ENCODE measurements at places on chromosomes 11 and 22.

- DNase-seq, result no peak
These were observed 68.5 kb upstream of the ARFGAP3 start for GRCh38 chr22:42925598-42925997.

- DNase-seq, result no peak
These were observed 2.9 kb downstream of the APOC3 start for GRCh38 chr11:116832350-116833290.

GRCh38 chr11:48354013-48354412 lies 12.3 kb downstream of the OR4C5 start:
- DNase-seq, result no peak

- no peak for DNase-seq
These were observed 4.2 kb downstream of the IL17REL start for GRCh38 chr22:50008151-50009040.

- no peak for DNase-seq
These were observed 17.3 kb upstream of the LMO2 start for GRCh38 chr11:33909150-33909549.

GRCh38 chr11:75548595-75549272 lies 13.3 kb upstream of the SERPINH1 start:
- DNase-seq, result no peak

DNA sequence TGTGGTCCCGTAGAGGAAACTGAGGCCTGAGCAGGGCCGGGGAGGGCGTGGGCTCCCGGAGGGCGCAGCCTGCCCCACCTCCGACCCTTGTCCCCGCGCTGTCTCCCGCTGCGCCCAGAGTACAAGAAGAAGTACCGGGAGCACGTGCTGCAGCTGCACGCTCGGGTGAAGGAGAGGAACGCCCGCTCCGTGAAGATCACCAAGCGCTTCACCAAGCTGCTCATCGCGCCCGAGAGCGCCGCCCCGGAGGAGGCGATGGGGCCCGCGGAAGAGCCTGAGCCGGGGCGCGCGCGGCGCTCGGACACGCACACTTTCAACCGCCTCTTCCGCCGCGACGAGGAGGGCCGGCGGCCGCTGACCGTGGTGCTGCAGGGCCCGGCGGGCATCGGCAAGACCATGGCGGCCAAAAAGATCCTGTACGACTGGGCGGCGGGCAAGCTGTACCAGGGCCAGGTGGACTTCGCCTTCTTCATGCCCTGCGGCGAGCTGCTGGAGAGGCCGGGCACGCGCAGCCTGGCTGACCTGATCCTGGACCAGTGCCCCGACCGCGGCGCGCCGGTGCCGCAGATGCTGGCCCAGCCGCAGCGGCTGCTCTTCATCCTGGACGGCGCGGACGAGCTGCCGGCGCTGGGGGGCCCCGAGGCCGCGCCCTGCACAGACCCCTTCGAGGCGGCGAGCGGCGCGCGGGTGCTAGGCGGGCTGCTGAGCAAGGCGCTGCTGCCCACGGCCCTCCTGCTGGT lies 1.9 kb downstream of the NLRP6 start:
- no peak for DNase-seq

GRCh38 chr22:49966774-49967705 lies 6.5 kb downstream of the PIM3 start:
- no peak for DNase-seq

DNA sequence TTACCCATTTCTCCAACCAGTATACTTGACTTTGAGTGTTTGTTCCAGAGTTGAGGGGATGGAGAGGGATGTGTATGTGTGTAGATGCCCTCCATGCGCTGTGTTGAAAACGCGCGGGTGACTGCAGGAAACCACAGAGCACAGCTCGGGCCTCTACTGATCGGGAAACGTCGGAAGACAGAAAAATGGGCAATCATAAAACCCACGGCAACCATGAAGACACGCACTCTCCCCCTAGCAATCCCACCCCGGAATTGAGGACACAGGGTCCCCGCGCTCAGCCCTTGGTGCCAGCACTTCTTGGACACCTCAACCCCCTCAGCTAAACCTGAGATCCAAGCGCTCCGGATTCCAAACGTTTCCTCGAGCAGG lies 251 bp upstream of the UQCC3 start:
- DNase-seq, result peak; percentile 7

DNA sequence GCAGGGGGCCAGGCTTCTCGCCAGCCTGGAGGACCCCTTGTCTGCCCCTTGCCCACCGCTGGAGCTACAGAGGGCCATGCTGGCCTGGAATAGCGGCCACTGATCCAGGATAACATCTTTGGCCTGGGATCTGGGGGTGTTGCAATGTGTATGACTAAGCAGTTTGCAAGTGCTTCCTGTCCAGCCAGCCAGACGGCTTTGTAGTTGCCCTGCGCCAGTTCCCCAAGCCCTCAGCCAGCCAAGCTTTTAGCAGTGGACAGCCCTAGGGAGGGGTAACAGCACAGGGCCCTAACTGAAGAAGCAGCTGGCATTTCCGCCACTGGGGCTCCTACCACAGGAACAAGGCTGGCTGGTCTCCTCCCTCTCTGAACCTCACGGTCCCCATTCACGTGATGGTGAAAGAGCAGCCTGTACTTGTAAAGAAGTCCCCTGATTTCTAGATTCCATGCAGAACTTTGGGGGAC lies 32.1 kb downstream of the UQCR10 start:
- peak; percentile 79 for DNase-seq

- no peak for DNase-seq
These were observed 164.0 kb upstream of the UBASH3B start for GRCh38 chr11:122491509-122491908.

DNA sequence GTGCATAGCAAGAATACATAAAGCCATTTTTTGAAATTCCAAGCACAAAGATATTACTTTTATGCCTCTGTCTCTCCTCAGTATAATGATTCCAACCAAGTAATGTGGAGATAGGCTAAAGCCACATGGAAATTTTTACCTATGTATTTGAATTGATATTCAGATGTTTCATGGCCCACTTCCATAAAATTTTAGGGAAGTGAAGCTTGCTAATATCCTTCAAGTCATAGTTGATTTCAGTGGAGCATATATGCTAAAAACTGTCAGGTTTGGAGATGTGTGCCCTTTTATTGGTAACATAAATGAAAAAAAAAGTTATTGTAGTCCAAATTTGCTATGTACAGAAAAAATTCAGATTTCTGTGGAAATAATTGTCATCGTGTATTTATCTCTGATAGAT lies 12.3 kb downstream of the MS4A4E start:
- DNase-seq, result no peak

DNA sequence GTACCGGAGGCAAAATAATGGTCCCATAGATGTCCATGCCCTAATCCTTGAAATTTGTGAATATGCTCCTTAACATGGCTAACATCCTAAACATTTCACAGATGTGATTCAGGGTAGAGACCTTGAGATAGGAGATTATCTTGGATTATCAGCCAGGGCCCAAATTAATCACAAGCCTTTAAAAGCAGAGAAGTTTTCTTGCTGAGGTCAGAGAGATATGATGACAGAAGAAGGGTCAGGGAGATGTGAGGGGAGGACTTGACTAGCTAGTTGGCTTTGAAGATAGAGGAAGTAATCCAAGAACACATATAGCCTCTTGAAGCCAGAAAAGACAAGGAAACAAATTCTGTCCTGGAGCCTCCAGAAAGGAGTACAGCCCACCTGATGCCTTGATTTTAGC lies 19.1 kb upstream of the FDX1 start:
- no peak for DNase-seq

- no peak for DNase-seq
These were observed 65.2 kb upstream of the PHOX2A start for GRCh38 chr11:72309074-72309598.

DNA sequence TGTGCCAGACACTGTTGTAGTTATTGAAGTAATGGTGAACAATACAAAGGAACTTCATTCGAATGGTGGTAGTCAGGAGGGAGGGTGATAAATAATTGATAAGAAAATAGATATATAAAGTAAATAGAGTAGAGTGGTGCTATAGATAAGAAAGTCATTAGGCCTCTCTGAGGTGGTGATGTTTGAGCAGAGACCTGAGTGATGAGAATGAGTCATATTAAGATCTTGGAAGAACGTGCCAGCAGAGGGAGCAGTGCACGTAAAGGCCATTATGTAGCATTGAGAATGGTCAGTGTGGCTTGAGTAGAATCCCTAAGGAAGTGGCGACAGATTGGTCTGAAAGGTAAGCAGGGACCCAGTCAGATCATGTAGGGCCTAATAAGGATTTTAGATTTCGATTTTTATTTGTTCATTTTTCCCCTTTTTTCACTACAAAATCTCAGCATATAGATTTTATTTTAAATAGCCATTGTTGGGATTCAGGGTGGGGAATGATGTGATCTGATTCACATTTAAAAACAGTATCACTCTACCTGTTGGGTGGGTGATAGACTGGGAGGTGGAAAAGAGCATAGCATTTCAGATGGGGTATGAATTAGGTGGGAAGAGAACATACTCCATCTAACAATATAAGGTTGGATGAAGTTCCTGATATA lies 44.7 kb downstream of the CCDC90B start:
- peak; percentile 52 for DNase-seq

DNA sequence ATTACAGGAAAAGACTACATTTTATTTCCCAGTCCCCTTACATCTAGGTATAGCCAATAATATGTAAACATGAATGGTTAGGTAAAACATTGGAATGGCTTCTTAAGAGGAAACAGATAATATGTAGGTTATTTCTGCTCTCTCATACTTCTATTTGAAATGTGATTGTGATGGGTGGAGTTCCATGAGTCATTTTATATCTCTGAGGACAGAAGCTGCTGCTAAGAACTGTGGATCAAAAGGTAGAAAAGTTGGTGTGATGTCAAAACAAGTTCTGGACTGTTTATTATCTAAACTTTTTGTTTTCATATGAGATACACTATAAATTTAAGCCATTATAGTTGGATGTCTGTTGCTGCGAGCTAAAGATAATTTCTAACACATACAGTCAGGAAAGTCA lies 799.4 kb upstream of the TENM4 start:
- no peak for DNase-seq

DNA sequence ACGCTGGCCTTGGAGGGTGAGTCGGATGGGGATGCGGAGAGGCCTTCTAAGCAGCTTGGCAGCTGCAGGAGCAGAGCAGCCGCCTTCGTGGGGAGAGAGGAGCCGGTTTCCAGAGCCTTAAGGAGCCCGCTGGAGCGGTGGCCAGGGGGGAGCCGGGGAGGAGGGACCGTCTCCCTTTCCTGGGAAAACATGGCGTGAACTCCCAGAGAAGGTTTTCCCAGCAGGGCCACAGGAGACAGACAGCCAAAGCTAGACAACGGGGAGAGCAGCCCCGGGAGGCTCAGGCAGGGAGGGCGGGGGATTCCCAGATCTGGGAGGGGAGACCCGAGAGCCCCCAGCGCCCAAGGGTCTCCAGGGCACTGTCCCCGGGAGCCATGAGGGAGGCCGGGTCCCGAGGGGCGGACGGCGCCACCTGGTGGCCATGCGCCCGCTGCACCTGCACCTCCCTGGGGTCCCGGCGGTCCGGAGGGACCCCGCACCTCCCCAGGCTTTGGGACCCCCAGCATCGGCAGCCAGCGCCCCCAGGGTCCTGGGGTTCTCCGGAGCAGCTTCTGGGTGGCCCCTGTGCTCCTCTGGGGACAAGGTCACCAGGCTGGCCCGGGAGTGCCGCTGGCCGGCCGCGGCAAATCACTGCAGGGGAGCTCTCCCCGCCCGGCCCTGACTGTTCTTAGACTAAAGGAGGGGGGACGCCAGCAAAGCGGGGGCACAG lies 2.4 kb upstream of the SYT8 start:
- DNase-seq, result no peak

- no peak for DNase-seq
These were observed 50.1 kb upstream of the NCAM1 start for GRCh38 chr11:112911124-112911523.

DNA sequence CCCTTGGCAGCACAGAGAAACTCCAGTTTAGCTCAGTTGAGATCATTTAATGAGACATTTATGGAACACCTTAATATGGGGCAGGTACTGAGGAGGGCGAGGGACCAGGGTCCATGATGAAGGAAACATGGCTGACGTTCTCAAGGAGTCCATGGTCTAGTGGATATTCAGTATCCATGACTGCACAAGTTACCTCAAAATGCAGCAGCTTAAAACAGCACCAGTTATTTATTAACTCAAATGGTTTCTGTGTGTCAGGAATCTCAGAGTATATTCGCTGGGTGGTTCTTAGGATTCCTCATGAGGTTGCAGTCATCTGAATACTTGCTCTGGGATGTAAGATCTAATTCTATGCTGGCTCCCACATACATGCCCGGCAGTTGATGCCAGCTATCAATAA lies 346.8 kb downstream of the LARGE1 start:
- DNase-seq, result peak; percentile 87
